Activated naive CD4-positive, alpha-beta T cell treated with Interleukin-2 at 50 U/mL for 16 hours (primary cell): ENCODE measurements at places on chromosomes 7 and 10.

- no peak for DNase-seq
Measured at GRCh38 chr7:48387932-48388331, 216.7 kb downstream of the ABCA13 start.

GRCh38 chr7:28726555-28726954 is 231.6 kb downstream of the TRIL start:
- DNase-seq: no peak

GRCh38 chr10:50648089-50648934 is 24.6 kb upstream of the SGMS1 start:
- DNase-seq: no peak

DNA sequence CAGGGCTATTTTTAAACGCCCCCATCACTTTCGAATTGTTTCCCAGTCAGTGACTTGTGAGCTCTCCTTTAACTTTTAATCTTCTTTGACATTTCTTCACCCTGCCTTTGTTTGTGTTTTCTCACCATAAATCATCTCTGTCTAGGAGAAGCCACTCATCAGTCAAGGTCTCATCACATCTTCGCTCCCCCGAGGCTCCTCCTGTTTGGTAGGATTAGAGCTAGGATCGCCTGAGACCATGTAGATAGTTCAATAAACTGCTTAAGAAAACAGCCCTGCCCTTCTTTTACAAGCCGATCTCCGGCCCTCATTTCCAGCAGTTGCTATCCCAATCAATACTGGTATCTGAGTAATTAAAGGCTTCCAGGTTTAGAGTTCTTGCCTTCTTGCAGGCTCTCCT is 472.8 kb upstream of the ADARB2 start:
- DNase-seq: no peak

DNA sequence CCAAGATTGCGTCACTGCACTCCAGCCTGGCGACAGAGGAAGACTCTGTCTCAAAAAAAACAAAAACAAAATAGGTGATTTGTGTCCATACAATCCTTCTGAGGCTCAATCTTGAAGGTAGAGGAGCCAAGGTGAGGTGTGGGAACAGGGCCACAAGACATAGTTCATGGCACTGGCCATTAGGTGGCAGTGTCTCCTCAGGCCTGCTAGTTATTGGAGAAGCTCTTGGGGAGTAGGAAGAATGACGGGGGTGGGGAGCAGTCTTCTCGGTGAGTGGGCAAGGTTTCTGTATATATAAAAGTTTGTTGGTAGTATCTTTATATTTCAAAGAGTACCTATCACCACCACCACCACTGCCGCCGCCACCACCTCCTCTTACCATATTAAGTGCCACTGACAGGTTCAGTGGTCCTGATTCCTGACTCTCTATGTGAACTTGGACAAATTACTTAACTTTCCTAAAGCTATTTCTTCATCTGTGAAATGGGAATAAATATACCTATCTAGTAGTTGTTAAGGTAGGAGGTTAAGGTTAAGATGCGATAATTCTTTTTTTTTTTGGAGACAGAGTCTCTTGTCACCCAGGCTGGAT is 24.0 kb downstream of the CCSER2 start:
- DNase-seq: peak; percentile 74
